NCI-H2171 (cell line): ENCODE measurements at places on chromosomes 3 and 15.
A peak's percentile ranks its signal among the peaks of the same experiment; 100 is the strongest.

DNA sequence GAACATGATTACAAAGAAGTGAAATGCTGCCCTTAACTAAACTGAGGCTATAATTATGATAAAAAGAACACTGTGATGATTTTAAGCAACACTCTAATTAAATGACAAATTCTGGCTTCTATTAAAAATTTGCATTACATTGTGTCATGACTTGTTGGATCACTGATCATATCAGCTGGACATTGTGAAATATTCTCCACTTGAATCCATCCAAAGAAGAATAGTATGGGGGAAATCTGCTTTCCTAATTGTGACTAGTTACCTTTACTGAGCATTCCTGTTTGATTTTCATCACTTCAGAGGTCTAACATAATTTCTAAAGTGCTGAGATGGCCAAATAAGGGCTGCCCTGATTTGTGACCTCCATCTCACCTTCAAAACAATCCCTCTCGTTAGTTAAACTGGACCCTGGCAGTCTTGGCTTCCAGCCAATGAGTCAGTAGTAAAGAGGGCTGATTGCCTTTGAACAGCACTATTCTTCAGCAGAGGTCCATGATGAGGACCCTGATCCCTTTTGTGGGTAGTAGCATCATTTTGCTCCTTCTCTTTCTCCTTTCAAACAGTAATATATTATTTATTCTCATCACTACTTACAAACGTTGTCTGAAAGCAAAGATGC lies 53.5 kb upstream of the LEKR1 start:
- no peak for DNase-seq

DNA sequence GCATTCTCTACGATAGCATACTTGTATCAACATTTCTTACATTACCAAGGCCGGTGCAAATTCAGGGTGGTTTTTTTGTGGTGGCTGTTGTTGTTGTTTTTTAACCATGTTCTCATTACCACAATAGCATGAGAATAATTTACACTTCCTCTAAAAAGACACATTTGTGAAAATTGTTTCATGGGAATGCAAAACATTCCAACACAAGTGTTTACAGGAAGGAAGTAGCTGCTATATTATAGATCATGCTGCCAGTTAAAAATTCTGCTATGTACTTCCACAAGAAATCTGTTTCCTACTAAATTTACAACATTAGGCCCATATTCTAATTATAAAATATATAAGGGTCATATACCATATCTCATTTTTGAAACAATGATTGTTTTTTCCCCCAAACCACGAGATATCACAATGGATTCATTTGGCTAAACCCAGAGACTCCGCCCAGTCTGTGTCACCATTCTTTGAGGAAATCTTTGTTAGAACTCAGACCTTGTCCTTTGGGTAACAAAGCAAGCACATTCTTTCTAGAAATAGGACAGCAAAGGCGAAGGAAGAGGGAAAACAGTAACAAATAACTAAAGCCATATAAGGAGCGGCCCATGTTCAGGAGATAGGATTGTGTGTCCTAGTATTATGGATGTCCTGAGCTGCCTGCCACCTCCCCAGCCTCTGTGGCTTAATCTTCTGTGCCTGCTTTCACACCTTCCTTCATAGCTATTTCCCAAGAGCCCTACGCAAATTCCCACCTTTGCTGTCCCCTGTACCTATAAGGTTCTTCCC lies 60.1 kb downstream of the UACA start:
- DNase-seq: no peak

- no peak for DNase-seq
Measured at GRCh38 chr3:128799653-128800052, 73.7 kb downstream of the RAB7A start.

GRCh38 chr3:194472290-194472920 lies 14.4 kb downstream of the ATP13A3 start:
- DNase-seq: peak; percentile 23

- peak; percentile 4 for DNase-seq
Measured at GRCh38 chr15:27028858-27029477, 58.0 kb downstream of the GABRG3 start.

- no peak for DNase-seq
Measured at GRCh38 chr3:44055951-44056350, 185.7 kb upstream of the TOPAZ1 start.

- DNase-seq: no peak
Measured at GRCh38 chr15:73857193-73857920, 16.0 kb upstream of the TBC1D21 start.

DNA sequence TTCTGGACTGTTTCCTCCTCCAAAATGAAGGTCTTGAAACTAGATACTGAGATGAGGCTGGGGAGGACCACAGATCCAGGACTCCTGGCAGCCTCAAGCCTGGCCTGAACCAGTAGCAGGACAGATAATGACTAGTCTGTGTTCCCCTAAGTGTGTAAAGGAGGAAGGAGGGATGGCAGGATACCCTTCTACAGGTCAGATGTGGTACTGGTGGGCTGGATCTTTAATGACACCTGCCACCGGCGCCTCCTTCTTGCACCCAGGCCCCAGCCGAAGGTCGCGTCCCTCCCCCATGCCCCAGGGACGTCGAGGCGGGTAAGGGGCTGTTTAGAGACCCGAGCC lies 556 bp downstream of the USP19 start:
- DNase-seq: no peak

GRCh38 chr3:124764746-124765145 lies 34.5 kb downstream of the UMPS start:
- no peak for DNase-seq

DNA sequence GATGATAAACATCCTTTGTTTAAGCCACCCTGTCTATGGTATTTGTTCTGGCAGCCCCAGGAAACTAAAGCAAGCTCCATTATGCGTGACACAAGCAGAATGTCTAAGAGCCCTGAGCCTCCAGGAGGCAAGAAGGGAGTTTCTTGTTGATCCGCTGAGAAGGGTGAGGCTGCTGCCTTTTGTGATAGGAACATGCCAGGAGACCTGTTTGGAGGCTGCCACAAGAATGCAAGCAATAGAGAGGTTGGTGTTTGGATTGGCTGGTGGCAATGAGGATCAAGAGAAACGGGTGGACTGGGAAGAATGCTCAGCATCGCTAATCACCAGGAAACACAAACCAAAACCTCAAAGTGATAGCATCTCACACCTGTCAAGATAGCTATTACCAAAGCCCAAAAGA lies 104.8 kb downstream of the ASB7 start:
- no peak for DNase-seq

GRCh38 chr3:46129588-46130272 lies 78.4 kb downstream of the CCR1 start:
- DNase-seq: no peak

DNA sequence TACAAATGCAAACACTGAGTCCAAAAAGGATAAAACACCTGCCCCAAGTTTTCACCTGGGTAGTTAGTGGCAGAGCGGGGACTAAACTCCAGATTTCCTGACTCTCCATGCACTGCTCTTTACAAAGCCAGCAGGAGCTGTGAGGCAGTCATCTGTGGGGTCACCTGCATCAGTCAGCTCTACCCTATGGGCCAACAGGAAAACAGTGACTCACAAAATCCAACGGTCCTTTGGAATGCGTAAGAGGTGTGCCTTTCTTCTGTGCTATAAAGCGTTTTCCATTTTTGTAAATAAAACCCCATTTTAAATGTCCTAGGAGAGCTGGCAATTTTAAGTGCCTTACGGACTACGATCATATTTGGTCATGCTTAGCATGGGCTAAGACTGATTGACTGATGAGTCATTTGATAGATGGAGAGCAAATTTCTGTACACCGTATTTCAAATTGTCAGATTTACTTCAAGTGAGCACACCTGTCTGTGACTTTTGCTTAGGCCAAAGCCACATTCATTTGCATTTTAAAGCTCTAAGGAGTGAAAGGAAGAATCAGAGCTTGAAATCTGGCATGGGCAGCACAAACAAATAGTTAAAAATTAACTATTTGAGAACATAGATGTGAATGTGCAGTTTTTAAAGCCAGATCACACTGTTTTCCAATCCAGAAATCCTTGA lies 4.4 kb upstream of the COL8A1 start:
- DNase-seq: no peak

- no peak for DNase-seq
Measured at GRCh38 chr15:89926158-89926557, 13.4 kb upstream of the ARPIN start.

- DNase-seq: no peak
Measured at GRCh38 chr3:33717616-33717865, 513 bp downstream of the CLASP2 start.

DNA sequence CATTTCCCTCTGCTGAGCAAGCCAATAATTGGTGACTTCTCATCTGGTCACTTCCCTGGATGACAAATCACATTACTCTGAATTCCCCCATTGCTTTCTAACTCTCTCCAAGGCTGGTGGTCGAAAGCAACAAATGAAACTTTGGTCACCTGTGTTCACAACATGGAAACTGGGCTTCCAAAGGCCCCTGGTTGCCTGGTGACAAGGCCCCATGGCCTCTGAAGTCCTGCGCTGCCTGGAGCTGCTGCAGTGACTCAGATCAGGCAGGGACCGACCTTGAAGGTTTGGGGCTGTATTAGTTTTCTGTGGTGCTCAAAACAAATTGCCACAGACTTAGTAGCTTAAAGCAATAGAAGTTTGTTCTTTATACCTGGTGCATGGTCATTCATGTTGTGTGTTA lies 345.3 kb downstream of the WDR72 start:
- DNase-seq: no peak

DNA sequence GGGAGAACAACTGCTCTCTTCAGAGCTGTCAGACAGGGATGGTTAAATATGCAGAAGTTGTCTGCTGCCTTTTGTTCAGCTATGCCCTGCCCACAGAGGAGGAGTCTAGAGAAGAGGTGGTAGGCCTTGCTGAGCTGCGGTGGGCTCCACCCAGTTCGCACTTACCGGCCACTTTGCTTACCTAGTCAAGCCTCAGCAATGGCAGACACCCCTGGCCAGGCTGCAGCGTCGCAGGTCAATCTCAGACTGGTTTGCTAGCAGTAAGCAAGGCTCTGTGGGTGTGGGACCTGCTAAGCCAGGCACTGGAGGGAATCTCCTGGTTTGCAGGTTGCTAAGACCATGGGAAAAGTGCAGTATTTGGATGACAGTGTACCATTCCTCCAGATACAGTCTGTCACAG lies 12.3 kb upstream of the TMEM45A start:
- DNase-seq: no peak
